ENCODE measurements at places on chromosomes 13 and 19.

- no peak for DNase-seq
These were observed 663.2 kb downstream of the UQCRFS1 start for GRCh38 chr19:28549680-28550277.

DNA sequence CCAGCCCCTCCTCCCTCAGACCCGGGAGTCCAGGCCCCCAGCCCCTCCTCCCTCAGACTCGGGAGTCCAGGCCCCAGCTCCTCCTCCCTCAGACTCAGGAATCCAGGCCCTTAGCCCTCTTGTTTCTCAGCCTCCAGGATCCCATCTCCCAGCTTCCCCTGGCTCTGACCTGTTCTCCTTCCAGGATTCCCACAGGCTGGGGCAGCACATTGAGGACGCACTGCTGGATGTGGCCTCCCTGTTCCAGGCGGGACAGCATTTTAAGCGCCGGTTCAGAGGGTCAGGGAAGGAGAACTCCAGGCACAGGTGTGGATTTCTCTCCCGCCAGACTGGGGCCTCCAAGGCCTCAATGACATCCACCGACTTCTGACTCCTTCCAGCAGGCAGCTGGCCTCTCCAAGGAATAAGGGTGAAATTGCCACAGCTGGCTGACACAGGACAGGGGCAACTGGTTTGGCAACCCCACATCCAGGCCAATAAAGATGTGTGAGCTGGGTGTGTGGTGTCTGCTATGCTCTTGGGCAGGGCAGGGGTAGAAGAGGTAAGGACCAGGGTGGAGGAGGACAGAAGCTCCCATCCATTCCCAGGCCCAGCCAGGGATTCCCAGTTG is 22.4 kb downstream of the CPT1C start:
- DNase-seq = no peak

- DNase-seq = no peak
These were observed 103.9 kb upstream of the DIAPH3 start for GRCh38 chr13:60267498-60268202.

DNA sequence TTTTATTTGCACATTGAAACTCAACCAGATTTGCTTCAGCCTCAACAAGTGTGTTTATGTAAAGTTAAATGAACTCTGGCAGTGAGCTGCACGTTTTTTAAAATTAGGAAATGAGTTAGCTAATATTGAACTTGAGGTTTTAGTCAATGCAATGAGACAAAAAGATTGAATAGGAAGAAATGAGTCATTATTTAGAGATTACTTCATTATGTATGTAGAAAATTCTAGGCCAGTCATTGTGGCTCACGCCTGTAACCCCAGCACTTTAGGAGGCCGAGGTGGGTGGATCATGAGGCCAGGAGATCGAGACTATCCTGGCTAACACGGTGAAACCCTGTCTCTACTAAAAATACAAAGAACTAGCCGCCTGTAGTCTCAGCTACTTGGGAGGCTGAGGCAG is 22.8 kb upstream of the CD70 start:
- no peak for DNase-seq

- no peak for DNase-seq
These were observed 75.3 kb upstream of the SERP2 start for GRCh38 chr13:44298314-44298713.

DNA sequence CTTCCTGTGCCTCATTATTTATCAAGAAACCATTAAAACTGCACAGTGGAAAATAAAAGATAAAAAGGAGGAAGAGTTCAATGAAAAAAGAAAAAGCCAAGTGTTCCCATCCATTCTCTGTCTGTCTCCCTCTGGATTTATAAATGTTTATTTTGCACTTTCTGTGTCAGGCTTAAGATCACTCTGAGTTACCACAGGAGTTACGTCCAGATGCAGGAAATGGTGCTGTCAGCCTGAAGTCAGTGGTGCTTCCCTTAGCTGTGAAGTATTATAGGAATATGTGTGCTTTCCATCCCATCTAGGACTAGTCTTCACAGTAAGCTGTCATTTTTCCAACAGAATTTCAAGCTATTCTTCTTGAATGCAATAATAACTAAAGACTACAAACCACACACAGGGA is 420.2 kb downstream of the KCTD12 start:
- no peak for DNase-seq

GRCh38 chr13:23950736-23951510 is 53.6 kb upstream of the C1QTNF9B start:
- no peak for DNase-seq

DNA sequence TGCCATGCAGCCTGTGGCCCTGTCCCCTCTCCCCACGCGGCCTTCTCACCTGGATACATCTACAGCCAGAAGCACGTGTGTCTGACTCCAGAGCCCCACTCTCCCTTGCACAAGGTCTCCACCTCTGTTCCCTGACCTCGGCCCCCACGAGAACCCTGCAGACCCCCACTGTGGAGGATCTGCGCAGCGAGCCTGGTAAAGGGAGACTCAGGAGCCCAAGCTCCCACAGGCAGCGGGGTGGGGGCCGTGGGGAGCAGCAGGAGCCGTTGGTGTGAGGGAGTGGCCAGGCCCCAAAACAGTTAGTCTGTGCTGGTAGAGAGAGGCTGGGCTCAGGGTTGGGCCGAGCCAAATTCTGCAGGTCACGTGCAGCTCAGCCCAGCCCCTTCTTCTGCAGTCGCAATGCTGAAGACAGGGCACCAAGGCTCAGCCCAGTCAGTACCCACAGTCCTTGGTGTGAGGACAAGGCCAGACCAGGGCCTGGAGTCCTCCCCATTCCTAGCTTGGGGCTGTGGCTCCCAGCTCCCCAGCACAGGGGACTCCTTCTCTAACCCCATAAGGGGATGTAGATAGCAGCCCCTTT is 28.7 kb upstream of the SLC7A10 start:
- DNase-seq = no peak

GRCh38 chr19:14005349-14006084 is 603 bp downstream of the RFX1 start:
- peak; percentile 90 for DNase-seq

GRCh38 chr13:46113596-46113995 is 8.8 kb upstream of the CPB2 start:
- DNase-seq = no peak

DNA sequence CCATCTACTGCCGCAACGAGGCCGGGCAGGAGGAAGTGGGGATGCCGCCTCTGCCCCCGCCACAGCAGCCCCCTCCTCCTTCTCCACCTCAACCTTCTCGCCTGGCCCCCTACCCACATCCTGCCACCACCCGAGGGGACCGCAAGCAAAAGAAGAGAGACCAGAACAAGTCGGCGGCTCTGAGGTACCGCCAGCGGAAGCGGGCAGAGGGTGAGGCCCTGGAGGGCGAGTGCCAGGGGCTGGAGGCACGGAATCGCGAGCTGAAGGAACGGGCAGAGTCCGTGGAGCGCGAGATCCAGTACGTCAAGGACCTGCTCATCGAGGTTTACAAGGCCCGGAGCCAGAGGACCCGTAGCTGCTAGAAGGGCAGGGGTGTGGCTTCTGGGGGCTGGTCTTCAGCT is 3.4 kb upstream of the NUP62 start:
- no peak for DNase-seq

DNA sequence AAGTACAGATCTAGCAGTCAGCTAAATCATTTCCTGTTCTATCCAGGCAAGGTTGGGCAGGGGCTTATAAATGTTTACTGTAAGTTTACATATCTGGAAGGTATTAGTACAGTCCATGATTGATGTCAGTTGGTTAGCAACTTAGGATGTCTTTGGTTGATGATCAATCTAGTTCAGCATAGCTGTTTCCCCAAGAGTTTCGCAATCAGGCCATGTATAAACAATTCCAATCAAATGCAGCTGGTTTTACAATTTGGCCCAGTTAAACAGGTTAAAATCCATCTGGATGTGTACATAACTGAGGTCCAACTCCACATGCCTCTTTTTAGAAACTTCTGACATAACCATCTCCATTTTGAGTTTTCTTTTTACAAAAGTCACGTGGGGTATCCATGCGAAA is 6.9 kb downstream of the ZNF221 start:
- DNase-seq = no peak

DNA sequence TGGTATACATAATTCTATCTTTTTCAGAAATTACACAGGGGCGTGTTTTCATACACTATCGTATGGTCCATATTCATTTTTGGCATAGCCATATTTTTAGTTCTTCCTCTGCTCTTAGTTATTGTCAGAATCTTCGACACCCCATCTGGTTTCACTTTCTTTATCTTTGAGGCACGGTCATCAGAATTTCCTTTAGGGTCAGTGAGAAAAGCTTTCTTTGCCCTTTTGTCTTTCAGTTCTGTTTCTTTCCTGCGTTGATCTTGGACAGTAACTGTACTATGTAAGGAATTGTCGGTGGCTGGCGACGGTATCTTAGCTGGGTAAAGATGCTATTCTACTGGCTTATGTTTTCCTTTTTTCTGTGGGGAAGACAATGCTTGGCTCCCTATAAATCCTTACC is 10.6 kb upstream of the KIR2DL4 start:
- no peak for DNase-seq

- no peak for DNase-seq
These were observed 115.8 kb downstream of the KATNAL1 start for GRCh38 chr13:30191491-30192100.

- DNase-seq = no peak
These were observed 163.5 kb downstream of the MTUS2 start for GRCh38 chr13:28983641-28984040.

- peak; percentile 8 for DNase-seq
These were observed 117.9 kb downstream of the STOML3 start for GRCh38 chr13:38872693-38873092.

- DNase-seq = no peak
These were observed 65.0 kb downstream of the ATP7B start for GRCh38 chr13:51946163-51946669.

- no peak for DNase-seq
These were observed 870.3 kb upstream of the MIR17HG start for GRCh38 chr13:90477216-90477615.

GRCh38 chr19:29683009-29683408 is 17.7 kb downstream of the PLEKHF1 start:
- no peak for DNase-seq

- no peak for DNase-seq
These were observed 560.6 kb upstream of the SPRY2 start for GRCh38 chr13:80901530-80901929.

DNA sequence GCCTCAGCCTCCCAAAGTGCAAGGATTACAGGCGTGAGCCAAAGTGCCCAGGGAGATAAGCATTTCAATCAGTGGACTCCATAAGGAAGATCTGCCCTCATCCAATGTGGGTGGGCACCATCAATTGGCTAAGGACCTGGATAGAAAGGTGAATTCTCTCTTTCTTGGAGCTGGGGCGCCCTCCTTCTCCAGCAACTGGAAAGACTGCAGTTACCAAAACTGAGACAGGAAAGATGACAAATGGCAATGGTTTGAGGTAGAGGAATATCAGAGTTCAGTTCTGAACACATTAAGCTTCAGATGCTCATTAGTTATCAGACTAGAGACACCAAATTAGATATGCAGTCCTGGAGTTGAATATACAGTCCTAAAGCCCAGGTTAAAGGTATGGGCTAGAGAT is 10.5 kb upstream of the ELF1 start:
- no peak for DNase-seq

GRCh38 chr13:92179223-92179622 is 780.8 kb downstream of the GPC5 start:
- no peak for DNase-seq

DNA sequence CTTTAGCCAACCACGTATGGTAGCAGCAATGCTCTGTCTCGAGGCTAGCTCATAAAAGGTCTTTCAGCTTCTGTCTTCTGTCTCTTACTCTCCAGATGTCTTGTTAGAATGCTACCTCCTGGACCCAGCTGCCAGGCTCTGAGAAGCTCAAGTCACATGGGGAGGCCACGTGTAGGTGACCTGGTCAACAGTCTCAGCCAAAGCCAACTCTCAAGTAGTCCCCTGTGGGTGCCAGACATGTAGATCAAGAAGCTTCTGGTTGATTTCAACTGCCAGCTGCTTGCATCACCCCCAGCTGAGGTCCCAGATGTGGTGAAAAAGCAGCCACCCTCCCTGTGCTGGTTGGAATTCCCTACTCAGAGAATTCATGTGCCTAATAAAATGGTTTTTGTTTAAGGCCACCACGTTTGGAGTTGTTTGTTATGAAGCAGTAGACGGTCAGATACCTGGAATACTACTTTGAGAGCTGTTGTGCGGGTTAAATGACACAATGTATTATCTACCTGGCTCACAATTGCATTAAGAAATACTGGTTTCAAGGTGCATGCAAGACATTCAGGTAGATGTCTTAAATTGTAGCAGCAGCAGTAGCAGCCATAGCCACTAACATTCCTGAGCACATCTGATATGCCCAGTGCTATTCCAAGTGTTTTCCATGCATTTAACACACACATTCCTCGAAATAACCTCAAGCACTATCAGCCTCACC is 131.0 kb upstream of the RFC3 start:
- no peak for DNase-seq

DNA sequence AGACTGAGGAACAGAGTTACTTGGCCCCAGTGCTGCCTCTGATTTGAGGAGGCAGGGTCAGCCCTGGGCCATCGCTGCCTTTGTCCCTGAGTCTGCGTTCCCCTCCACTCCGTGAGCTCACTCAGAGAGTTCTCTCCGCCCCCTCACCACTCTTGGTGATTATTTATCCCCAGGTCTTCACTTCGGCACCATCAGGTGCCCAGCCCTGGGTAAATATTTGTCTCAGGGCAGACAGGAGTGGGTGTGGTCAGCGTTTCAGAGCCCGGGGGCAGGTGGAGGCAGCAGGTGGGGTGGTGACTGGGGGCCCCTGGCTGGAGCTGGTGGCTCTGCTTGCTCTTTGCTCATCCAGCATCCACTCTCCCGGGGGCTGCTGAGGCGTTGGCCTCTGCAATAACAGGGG is 20.6 kb downstream of the PPP1R37 start:
- no peak for DNase-seq

- DNase-seq = no peak
These were observed 37.9 kb downstream of the SOX1 start for GRCh38 chr13:112104881-112105234.

GRCh38 chr13:37640499-37640898 is 41.9 kb upstream of the POSTN start:
- no peak for DNase-seq

DNA sequence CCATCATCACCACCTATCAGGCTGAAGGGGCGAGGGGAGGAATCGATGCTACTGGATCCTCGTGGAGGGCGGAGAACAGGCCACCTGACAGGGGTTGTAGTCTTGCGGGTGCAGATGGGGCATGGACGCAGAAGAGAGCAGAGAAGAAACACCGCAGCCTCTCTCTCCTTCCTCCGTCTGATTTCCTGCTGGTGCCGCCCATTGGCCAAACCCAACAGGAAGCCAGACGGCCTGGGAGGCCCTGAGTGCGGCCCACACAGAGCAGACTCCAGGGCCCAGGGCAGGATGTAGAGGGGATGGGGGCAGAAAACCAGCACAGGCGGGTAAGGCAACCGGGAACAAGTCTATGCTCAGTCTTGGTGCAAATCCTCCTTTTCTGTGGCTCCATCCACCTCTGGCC is 15.4 kb downstream of the CEBPA start:
- no peak for DNase-seq

GRCh38 chr19:51372021-51372648 is 319 bp downstream of the NKG7 start:
- no peak for DNase-seq

GRCh38 chr13:80297094-80297493 is 43.8 kb downstream of the SPRY2 start:
- no peak for DNase-seq
